ENCODE measurements at places on chromosomes 12 and 14.

- no peak for DNase-seq
Measured at GRCh38 chr12:107612508-107612907, 73.1 kb upstream of the PWP1 start.

GRCh38 chr12:32089586-32089985 is 17.1 kb upstream of the BICD1 start:
- DNase-seq = no peak

DNA sequence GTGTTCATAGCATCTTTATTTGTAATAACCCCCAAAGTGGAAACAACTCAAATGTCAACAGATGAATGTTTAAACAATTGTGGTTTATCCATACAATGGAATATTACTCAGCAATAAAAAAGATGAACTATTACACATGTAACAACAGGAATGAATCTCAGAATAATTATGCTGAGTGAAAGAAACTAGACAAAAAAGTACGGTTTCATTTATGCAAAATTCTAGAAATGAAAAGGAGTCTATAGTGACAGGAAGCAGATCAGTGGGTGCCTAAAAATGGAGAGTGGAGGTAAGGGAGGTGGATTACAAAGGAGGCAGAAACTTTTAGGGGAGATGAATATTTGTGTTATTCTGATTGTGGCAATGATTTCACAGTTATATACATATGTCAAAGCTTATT is 4.8 kb downstream of the PRKCH start:
- no peak for DNase-seq

DNA sequence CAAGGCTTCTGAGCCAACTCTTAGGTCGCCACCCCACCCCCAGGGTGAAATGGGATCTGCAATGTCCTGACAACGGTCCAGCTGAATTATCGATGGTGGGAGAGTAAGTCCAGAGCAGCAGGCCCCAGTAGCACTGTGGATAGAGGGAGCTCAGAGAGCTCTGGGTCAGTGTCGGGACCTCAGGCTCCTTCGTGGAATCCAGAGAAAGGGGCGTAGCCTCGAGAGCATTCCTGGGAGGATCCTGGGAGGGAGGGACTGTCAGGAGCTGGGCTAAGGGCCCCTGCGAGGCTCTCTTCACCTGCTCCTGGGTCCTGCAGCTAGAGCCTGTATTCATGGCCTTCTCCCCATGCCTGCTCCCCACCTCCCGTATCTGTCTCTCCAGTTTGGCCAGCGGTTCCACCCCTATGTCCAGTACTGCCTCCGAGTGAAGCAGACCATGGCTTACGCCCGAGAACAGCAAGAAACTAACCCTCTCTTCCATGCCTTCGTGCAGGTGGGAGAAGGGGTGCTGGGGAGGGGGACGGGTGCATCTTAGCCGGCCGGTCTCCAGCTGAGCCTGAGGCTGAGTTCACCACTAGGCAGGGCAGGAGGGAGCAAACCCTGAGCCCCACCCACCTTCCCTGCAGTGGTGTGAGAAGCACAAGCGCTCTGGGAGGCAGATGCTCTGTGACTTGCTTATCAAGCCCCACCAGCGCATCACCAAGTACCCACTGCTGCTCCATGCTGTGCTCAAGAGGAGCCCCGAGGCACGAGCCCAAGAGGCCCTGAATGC is 6.6 kb downstream of the PLEKHG6 start:
- no peak for DNase-seq

DNA sequence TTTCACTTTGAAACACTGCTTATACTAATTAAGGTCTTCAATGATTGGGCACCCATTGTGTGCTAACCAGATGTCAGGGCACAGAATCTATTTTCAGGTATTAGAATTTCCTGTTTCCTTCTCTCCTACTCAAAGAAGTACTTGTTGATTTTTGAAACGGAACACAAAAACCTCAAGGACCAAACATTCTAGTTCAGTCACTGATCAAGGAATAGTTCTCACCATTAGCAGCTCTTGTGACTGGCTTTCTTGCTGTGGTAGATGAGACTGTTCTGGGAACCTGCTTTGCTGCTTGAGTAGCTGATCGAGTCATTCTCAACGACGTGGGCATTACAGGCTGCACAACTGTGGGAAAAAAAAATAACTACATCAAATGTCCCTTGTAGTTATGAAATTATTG is 11.0 kb downstream of the DLGAP5 start:
- no peak for DNase-seq

DNA sequence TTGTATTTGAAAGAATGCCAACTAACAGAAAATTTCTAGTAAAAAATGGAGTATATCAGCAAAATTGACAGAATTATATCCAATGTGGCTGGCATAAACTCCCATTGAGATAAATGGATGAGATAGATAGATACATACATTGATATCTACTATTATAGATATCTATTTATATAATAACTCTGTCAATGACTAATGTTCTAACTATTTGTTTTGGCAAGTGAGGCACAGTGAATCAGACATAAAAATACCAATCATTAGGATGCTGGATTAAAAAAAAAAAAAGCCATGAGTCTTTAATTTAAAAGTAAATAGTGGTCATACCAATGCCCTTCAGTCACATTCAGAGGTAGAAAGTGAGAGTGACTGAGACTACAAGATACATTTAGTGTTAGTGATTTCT is 33.7 kb upstream of the GLIPR1 start:
- no peak for DNase-seq

GRCh38 chr12:128408669-128409068 is 141.7 kb downstream of the TMEM132C start:
- DNase-seq = no peak

- DNase-seq = no peak
Measured at GRCh38 chr12:33639975-33640374, 200.4 kb upstream of the SYT10 start.

GRCh38 chr12:52063082-52063924 is 6.5 kb upstream of the ATG101 start:
- peak; percentile 45 for DNase-seq

- DNase-seq = peak; percentile 39
Measured at GRCh38 chr12:69388371-69388770, 28.8 kb downstream of the YEATS4 start.

DNA sequence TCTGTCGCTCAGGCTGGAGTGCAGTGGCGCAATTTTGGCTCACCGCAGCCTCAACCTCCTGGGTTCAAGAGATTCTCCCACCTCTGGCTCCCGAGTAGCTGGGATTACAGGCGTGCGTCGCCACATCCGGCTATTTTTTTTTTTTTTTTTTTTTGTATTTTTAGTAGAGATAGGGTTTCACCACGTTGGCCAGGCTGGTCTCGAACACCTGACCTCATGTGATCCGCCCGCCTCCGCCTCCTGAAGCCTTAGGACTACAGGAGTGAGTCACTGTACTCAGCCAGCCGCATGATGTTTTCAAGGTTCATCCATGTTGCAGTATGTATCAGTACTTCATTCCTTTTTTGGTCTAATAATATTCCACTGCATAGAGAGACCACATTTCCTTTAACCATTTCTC is 2.4 kb upstream of the RNF34 start:
- DNase-seq = no peak

- DNase-seq = no peak
Measured at GRCh38 chr14:89920056-89920455, 34.5 kb downstream of the EFCAB11 start.

- DNase-seq = no peak
Measured at GRCh38 chr12:99004799-99005466, 359.8 kb downstream of the APAF1 start.

GRCh38 chr14:38512236-38512635 is 256.3 kb upstream of the CLEC14A start:
- DNase-seq = no peak

- DNase-seq = no peak
Measured at GRCh38 chr14:100295376-100296105, 10.7 kb downstream of the SLC25A29 start.

DNA sequence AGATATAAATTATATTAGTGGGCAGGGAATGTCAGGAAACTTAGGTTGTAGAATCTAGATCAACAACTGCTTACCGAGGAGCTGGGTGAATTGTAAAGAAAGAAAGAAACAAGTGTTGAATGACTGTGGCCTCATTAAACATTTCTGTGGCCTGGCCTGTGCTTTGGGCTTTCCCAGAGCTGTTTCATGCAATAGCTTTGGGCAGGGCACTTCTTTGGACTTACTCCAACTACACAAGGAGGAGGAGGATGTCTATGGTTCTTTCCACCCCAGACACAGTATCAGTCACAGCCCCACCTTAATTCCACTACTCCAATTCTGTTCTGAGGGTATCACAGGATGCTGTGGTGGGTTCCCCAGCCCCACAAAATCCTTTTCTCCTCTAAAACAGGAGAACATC is 38.0 kb downstream of the DPF3 start:
- DNase-seq = peak; percentile 77

DNA sequence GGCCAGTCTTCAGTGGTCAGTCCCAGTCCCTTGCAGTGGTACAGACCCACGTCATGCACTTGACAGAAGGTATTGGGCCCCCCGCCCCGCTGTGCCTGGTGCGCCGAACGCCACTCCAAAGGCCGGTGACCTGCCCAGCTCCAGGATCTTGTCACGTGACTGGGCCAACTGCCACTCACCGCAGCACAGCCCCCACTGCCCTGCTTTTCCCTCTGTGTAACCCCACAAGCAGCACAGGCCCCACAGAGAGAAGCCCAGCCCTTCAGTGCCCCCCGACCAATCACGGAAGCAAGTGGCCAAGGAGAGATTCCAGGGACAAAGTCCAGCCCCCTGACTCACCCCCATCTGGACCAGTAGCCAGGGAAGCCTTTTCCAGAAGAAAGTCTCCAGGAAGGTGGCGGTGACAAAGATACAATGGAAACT is 498 bp downstream of the GPR132 start:
- DNase-seq = no peak

- no peak for DNase-seq
Measured at GRCh38 chr12:78398750-78399149, 465.8 kb upstream of the SYT1 start.

- no peak for DNase-seq
Measured at GRCh38 chr12:52224151-52224550, 8.9 kb upstream of the KRT7 start.

DNA sequence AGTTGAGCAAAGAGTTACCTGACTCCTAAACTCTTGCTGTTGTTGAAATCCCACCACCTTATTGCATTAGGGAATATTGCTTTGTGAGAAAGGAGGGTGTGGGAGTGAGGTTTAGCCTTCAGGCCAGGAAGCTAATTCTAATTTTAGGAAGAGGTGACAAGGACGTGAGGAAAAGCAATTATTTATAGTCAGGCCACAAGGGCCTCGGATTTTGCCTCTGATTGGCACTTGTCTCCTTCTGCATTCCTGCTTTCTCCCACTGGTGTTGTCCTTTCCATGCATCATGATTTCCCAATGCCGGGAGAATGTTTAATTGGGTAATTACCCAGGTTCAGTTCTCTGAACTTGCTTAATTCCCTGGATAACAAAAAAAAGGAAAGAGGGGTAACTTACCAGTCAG is 37.9 kb upstream of the SLC38A2 start:
- DNase-seq = no peak

DNA sequence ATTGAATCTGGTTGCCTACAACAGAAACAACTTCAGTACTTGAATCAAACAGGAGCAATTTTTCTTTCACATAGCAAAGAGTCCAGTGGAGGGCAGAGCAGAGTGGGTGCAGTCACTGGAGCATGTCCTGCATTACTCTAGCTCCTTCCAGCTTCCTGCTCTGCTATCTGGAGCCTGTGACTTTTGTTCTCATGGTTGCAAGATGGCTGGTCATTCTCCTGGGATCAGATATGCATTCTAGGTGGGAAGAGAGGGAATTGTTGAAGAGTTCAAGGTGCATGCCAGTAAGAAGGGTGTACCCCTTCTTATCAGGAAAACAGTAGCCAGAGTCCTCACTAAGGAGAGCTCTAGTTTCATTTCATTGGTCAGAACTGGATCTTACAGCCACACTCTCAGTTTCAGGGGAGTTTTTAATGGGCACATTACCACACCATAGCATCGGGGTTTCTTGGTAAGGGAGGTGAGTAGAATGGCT is 8.0 kb downstream of the IFT43 start:
- no peak for DNase-seq

- DNase-seq = no peak
Measured at GRCh38 chr14:92774572-92774971, 19.5 kb upstream of the GOLGA5 start.

- DNase-seq = no peak
Measured at GRCh38 chr12:130476451-130477135, 138.9 kb downstream of the PIWIL1 start.

DNA sequence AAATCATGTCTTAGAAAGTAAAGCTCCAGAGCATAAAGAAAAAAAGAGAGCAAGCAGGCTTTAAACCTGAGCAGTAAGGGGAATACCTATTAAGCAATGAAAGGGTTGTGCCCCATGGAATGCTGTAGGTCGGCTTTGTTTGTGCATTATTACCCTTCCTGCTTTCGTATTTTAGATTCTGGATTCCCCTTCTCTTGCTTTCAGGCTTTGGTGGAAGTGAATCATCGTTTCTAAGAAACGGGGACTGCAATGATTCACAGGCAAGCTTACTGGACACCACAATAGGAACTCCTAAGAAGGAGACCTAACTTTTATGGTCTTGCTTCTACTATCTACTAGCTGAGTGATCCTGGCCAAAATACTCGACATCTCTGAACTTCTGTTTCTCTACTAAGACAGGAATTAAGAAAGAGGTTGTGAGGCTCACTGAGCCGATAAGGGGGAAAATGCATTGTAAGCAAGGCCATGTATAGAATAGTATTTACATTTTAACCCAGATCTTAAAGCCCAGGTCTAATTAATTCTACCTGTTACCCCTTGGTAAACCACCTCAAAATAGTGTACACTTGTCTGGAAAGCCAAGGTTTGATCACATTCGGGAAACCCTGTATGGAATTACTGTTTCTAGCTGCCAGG is 1.2 kb upstream of the BMAL2 start:
- no peak for DNase-seq

DNA sequence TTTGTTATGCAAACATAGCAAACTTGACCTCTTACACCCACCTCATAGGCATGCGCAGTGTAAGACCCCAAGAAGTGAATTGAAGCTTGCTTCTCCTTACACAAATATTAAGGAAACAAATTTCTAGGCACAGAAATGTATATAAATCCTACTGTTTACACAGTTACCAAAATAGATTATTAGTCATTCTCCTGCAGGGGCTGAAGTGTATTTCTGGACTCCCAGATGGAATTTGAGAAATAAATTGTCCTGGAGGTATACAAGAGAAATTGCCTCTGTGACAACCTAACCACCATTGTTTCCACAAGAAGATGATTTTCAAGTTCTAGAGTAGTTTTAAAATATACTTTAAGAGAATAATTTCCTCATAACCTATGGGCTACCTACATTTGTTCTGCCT is 656.0 kb upstream of the MDGA2 start:
- DNase-seq = no peak

GRCh38 chr14:94115631-94116030 is 5.1 kb downstream of the IFI27 start:
- DNase-seq = no peak

GRCh38 chr14:79037593-79037992 is 867.4 kb downstream of the NRXN3 start:
- DNase-seq = no peak

DNA sequence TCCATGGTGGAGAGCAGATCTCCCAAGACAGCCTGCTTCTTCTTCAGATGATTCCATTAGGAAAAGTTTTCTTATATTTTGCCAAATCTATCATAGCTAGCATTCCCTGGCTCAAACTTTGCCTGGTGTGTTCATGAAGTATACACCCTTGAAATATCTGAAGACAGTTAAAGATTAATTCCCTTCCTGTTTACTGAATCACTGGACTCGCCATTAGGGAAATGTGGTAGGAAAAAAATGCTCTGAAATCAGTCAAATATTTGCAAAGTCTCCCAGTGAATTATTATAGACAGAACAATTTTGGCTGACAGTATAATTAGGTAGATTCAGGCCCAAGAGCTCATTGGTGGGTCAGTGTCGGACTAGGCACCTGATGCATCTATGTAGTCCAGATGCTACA is 86.5 kb downstream of the PDZRN4 start:
- no peak for DNase-seq

- DNase-seq = no peak
Measured at GRCh38 chr12:25119020-25119419, 75.9 kb downstream of the DNAI7 start.

Measured in erythroblast (primary cell).